Central memory CD4-positive, alpha-beta T cell (primary cell): ENCODE measurements at places on chromosomes 7 and 10.

DNA sequence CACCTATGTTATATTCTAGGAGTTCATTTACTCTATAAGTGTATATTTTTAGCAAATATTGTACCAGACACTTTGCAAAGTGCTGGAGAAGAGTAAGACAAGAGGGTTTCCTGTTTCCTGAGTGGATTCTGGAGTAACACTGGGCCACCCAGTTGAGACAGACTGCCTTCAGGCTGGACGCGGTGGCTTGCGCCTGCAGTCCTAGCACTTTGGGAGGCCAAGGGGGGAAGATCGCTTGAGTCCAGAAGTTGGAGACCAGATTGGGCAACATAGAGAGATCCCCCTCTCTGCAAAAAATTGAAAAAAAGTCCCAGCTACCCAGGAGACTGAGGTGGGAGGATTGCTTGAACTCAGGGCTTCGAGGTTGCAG lies 772 bp upstream of the ZSCAN25 start:
- DNase-seq: no peak

GRCh38 chr7:157731126-157731525 lies 394.3 kb downstream of the DNAJB6 start:
- DNase-seq: no peak

- DNase-seq: no peak
These were observed 256.2 kb downstream of the LHFPL3 start for GRCh38 chr7:104584620-104585019.

DNA sequence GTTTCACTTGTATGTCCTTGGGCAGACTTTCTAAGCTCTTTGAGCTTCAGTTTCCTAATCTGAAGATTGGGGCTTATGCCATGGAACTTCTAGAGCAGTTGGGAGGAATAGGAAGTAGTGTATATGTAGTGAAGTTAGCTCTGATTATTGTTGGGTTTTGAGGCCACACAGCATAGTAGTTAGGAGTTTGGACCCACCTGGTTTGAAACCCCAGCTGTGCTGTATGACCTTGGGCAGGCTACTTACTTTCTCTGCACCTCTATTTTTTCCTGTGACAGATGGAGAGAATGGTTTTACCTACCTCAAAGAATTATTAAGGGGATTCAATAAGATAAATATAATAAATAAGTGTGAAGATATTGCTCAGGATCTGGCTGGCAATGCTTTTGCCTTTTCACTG lies 61.4 kb upstream of the ADRB1 start:
- DNase-seq: no peak

GRCh38 chr7:93350338-93350737 lies 118.2 kb downstream of the VPS50 start:
- no peak for DNase-seq

DNA sequence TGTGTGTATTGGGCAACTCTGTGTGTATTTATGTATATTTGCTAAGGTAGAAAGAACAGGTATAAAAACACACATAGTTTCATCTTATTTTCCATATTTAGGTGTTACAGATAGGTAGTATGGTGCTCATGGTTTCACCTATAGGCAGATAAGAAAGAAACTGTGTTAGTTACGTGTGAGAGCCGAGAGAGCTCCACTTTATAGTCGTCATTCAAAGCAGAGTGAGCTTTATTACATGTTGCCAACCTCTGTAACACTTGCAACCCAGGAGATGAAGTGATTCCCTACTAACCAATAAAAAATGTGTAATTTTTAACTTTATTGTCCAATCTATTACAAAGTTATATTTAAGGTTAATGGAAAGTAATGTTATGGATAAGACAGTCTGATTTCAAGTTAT lies 121.3 kb downstream of the AGMO start:
- no peak for DNase-seq

- DNase-seq: no peak
These were observed 201.0 kb upstream of the IMMP2L start for GRCh38 chr7:111763221-111763801.

- DNase-seq: no peak
These were observed 327.1 kb downstream of the PRPF18 start for GRCh38 chr10:13913897-13914296.

DNA sequence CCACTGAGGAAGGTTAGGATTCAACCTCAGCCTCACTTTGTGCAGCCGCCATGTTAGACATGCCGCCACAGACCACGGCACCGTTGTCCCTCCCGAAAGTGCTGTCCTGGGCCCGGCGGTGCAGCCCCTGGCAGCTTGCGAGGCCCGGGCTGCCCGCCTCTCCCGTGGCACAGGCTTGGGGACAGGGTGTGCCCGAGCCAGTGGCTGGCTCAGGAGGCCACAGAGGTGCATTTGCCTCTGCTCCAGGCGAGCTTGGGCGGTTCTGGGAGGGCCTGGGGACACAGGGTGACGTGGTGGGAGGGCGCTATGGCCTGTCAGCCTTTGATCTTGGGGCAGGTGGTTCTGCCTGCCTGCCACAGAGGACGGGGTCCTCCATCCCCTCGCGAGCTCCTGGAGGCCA lies 41.1 kb downstream of the NKX6-2 start:
- DNase-seq: no peak

DNA sequence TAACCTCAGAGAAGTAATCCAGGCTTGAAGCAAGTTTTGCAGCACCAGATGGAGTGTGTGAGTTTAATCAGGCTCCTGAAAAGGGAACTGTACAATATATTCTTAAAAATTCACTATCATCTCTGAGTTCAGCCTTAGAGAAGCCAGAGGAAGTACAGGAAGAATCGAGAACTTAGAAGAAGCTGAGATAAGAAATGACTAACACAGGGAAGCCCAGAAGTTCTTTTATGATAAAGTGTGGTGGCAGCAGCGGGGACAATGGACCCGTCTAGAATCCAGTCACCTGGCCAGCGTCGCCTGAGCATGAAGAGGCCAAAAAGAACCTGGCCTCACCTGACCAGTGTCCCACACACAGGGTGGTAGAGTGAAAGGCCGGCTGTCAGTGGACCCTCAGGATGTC lies 161.0 kb downstream of the USP6NL start:
- DNase-seq: no peak

GRCh38 chr10:96417441-96417840 lies 58.6 kb upstream of the OPALIN start:
- DNase-seq: no peak
